ENCODE measurements at places on chromosomes 13 and 19.

DNA sequence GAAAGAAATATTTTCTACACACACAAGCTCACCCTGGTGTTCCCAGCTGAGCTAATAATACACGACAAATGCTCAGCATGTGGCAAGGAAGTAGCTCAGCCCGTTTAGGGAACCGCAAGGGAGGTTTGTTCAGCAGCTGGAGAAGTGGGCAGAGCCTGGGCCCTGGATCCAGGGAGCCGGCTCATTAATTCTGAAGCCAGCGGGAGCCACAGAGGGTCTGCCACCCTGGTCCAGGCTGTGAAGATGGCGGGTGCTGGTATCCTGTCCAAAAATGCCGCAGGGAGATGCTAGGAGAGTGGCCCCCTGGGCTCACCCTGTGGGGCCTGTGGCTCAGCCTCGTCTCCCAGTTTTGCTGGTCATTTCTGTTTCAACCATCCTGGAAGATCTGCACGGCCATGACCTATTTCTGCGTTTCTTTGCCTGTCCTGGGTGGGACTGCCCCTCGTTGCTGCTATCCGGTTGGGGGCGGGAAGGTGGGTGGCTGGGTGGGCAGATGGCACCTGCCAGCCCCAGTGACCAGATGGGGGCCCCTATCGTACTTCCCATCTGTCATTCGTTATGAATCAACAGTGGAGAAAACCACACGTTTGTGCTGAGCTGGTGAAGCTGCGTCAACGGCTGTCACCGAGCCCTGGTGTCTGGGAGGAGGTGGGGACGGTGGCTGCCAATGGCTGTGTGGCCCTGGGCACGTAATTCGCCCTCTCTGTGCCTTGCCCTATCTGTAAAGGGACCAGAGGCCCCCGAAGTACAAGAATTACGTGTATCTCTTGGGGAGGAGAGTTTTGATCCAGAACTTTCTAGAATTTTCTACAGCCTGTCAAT, 2.7 kb upstream of the GNA15 start:
- no peak for DNase-seq

GRCh38 chr13:43880214-43880855, 631 bp downstream of the LACC1 start:
- no peak for DNase-seq

GRCh38 chr13:33172400-33172799, 113.2 kb downstream of the STARD13 start:
- DNase-seq: no peak

DNA sequence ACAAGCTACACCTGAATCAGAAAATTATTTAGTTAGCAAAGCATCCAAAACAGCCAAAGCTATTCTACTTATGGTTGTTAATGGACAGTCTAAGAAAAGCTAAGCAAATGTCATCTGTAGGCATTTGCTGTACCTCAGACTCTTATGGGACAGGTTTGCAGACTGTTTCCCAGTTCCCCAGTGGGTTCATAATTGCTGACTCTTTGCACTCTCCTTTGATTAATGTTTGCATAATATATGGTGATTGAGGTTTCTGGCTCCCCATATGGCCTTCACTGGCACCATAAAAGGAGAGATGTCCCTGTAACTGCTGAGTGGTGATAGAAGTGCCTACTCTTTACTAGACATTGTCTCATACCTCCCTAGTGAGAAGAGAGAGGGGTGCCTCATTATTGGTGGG, 142.1 kb downstream of the GPC6 start:
- DNase-seq: no peak

- no peak for DNase-seq
Observed at GRCh38 chr13:50107205-50107604, 92.0 kb downstream of the KCNRG start.

DNA sequence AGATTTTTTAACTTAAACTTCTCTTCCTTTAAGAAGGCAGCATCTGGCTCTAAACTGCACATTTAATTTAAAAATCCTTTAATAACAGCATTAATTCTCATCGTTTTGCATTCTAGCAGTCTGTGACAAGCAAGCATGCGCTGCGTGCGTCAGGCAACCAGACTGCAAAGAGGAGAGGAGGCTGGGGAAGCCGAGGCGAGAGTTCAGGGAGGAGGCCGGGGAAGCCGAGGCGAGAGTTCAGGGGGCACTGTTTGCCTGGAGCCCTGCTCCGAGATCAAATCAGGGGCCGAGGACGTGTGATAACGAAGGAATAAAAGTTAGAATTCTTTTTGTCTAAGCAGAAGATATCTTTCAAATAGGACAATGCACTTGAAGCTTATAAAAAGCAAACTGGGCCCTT, 435.7 kb downstream of the EFNB2 start:
- DNase-seq: no peak

DNA sequence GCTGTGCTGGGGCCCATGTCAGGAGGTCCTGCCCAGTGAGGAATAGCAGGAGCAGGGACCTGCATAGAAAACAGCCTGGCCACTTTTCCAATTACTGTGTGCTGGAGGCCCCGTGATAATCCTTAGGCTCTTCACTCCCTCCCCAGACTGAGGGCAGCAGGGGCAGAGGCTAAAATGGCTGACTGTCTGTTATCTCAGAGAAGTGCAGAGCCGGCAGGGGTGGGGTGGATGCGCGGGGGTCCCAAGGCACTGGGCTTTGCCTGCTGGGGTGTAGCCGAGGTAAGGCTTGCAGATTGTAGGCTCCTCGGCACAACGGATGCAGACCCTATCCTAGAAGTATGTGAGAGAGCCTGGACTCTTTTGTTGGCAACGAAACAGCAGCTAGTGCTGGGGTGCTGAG, 1064.1 kb downstream of the OLFM4 start:
- DNase-seq: no peak

DNA sequence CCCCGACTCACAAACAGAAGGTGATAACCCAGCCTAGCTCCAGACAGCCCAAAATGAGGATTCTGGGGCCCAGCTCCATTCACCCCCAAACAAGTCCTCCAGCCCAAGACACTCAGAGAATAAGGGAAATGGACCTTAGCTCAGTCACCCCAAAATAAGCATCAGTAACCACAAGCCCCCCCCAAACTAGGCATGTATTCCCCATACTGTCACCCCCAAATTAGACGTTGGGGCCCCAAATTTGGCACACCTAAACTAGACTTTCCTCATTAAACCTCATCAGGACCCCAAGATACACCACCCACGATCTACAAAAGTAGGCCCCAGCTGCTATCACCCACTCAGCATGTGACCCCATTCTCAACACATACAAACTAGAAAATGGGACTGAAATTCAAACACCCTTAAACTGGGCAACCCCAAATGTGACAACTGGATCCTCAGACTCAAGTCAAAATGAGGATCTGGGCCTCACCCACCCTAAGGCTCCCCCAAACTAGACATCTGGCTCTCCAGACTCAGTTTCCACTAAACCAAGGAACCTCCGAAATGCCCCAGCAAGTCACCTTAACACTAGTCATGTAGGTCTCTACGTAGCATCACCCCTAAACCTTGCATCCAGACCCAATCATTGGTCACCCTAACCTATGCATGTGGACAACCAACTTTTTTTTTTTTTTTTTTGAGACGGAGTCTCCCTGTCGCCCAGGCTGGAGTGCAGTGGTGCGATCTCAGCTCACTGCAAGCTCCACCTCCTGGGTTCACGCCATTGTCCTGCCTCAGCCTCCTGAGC, 13.4 kb upstream of the ERFL start:
- DNase-seq: no peak

- DNase-seq: no peak
Observed at GRCh38 chr19:39941615-39942365, 7.4 kb upstream of the FCGBP start.

DNA sequence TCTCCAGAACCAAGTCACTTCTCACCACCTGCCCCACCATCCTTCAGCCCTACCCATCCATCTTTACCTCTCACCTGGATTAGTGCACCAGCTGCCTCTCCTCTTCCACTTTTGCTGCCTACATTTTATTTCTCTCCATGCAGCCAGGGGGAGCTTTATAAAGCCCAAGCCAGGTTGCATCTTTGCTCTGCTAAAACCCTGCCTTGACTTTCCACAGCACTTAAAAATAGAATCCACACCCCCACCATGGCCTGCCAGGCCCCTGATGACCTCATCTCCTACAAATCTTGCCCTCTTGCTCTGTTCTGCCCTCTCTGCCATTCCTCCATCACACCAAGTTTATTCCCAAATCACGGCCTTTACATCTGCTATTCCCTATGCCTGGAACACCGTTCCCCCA, 1.8 kb downstream of the HOOK2 start:
- peak; percentile 54 for DNase-seq

GRCh38 chr19:3849092-3849491, 19.7 kb downstream of the ZFR2 start:
- DNase-seq: peak; percentile 48

DNA sequence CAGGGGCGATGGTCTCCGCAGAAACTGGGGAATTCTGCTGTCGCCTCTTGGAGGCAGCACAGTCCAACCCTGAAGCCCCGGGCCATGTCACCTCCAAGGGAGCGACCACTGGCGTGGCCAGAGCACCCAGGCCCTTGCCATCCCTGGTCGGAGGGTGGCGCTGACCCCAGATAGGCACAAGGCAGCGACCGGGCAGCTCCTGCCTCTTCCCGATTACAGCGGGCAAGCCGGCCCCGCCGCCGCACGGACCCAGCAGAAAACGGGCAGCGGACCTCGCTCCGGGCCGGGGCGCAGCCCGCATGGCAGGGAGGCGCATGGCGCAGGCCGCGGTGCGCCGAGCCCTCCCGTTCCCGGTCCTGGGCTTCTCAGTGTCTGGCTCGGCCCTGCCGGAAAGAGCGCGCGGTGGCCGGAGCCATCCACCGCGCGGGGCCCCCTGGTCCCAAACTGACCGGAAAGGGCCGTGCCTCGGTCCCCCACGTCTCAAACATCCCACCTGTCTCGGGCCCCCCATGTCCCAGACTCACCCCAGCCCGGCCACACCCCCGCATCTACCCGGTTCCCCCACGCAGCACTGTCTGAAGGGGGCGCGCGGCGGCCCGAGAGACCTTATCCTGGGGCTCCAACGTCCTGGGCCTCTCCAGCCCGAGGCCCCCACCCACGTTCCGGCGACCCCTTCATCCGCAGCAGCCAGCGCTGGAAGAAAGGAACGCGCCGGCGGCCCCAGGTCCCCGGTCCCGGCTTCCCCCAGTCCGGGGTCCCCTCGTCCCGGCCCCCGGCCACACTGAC, 727 bp downstream of the CERS1 start:
- DNase-seq: peak; percentile 57

DNA sequence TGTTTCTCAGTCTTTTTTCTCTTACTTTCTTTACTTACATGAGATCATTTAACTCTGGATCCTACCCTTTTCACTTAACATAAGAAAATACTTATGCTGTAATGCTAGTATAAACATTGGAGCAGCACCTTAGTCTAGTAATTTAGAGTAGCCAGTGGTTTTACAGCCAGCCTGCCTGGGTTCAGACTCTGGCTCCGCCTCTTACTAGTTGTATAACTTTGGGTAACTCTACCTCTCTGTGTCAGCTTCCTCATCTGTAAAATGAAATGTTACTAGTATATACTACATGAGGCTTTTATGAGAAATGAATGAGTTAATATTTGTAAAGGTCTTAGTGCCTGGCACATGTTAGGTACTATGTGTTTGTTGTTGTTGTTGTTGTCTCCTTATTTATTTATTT, 5.6 kb downstream of the CDADC1 start:
- DNase-seq: no peak

DNA sequence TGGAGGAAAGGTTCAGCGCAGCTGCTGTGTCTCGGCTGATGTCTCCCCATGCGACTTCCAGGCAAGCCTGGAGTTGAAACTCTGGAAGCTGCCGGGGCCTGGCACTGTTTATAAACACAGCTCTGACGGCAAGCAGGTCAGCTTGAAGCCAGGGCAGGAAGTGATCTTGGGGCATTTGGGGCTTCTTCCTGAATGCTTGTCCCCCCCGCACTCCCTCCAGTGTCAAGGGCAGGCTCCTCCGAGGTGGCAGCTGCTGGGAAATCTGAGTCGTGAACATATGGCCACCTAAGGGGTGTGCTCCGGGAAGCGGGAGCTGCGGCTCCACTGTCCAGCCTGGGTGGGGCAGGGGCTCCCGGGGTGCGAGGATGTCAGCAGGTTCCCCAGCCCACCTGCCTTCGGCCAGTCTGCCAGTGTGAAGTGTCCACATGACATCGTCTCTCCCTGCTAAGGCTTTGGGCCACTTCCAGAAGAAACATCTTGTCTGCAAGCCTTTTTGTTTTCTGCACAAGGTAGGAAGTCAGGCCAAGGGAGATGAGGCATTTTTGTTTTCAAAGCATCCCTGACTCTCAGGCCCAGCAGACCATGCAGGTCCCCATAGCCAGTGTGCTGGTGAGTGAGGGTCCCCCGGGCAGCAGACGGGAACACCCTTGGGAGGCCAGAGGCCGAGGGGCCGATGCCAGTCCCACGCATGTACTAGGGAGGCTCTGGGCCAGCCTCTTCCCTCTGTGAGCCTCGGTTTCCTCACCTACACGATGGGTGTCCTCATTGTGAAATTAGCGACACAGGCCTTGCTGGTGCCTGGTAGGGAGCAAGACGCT, 2.7 kb downstream of the PIAS4 start:
- DNase-seq: no peak

- DNase-seq: no peak
Observed at GRCh38 chr13:51601601-51602565, 17.6 kb downstream of the WDFY2 start.

GRCh38 chr13:110517505-110518225, 43.9 kb downstream of the RAB20 start:
- DNase-seq: no peak

DNA sequence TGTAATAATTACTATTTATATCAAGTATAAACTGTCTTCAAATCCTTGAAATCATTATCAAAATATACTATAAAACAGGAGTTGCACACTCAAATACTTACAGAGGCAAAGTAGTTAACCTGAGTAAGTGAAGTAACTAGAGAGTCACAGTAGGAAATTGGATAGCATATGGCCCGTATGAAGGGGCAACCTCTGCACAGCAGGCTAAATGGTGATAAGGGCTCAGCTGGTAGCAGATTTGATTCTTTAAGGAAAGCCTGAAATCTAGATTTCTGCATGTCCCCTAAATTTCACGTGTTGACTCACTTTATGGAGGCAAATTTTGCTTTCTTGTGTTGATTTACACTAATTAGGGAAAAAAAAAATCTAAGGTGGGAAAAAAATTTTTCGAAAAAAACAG, 46.4 kb downstream of the STOML3 start:
- no peak for DNase-seq

DNA sequence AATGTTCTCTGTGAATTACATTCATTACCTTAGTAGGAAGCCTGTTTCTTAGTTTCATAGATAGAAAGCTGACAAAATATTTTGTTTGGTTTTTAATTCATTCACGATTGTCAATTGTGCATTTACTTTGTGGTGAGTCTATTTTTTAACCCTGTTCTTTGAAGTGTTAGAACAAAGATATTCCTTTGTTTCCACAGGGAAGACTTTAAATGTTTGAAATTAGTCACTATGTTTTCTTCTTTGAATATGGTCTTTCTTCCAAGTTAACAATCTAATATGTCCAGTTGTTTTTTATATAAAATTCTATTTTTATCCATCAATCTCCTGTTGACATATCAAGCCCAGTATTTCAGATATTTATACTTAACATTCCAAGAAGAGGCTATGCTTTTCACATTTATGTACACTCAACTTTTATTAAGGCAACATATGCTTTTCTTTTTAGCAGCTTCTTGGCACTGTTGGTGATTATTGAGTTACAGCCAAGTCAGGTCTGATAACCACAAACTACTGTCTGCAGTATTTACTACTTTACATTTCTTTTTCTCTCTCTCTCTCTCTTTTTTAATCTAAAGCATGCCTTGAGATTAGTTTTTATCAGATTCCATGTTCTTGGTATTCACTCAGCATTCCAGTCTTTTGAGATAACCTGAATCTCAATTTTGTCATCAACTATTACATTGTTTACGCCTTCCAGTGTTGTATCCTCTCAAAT, 812.8 kb upstream of the SLC10A2 start:
- DNase-seq: no peak
